ENCODE measurements at places on chromosomes 3 and 15.
A peak's percentile ranks its signal among the peaks of the same experiment; 100 is the strongest.

GRCh38 chr3:66383023-66383422, 117.8 kb downstream of the LRIG1 start:
- no peak for DNase-seq

DNA sequence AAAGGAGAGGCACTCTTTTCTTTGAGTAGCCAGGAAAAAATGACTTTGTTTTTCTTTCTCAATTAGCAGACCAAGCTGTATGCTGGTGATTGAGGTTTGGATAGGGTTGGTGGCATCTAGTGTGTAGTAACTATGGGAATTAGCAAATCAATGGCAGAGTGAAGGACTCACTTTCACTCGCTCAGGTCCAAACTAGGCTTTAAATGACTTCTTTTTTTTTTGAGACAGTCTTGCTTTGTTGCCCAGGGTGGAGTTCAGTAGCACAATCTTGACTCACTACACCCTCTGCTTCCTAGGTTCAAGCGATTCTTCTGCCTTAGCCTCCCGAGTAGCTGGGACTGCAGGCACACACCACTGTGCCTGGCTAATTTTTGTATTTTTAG, 35.9 kb downstream of the PRKCI start:
- DNase-seq, result no peak

DNA sequence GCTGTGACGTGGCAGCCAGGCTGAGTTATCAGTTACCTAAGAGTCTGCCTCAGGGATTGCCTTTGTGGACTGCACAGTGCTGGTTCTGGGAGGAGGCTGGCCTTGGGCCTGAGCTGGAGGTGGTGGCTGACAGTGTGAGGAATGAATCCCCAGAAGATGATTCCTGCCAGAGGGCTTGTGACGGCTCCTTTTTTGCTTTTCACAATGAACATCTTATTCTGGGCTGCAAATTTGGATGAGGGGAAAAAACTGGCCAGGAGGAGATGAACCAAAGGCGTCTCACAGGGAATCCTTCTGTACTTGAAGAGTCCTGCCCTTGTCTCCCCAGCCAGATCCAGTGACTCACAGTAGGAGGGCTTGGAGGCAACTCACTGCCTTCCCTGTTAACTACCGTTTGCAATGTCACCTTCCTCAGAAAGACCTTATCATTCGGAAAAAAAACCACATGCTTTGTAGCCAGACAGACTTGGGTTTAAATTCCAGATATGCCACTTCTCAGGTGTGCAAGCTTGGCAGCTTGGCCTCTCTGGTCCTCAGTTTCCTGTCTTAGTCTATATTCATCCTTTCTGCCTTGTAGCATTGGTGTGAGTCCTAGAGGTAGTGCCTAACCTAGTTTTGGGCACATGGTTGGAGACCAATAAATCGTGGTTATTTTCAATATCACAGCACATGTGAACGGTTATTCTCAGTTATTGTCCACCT, 19.1 kb downstream of the ST6GAL1 start:
- DNase-seq, result no peak

DNA sequence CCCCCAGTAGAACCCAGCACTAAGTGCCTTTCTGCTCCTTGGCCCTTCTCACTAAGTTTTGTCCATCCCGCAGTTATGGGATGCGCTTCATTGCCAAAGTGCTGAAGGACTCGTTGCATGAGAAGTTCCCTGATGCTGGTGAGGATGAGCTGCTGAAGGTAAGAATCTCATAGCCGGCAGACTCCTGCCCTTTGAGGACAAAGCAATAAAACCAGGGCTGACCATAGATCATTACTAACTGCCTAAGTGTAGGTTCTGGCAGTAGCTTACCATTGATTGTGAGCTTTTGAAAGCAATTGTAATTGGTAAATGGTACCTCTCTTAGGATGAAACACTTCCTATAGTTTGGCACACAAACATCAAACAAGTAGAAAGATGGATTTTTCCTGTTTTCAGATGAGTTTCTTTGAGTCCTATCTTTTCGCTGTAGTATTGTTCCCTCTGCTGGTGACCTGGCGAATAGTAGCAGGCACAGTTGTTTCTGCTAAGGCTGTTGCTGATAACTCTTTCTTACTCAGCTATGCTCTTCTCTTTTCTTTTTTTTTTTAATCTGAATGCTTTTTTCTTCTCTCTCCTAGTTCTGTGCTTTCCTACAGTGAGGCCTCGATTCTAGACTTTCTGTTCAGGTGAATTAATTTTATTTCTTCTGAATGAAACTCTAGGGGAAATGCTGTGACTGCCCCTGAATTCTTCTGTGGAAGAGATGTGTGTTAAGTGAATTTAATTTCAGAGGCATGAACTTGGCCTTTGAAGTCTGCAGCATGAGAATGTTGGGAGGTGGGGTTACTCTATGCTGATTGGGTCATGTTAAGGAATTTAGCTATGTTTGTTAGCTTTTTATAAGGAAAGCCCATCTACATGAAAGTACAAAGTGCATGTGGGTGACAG, 47.4 kb upstream of the CRTC3 start:
- peak; percentile 18 for DNase-seq

Measured in iPS-NIHi11 (cell line).